ENCODE measurements at places on chromosomes 12 and 14. TPM values are rescaled to one million over a fixed set of nuclear protein-coding genes. Genes with fewer than 3 reads are reported as not detected.
A peak's percentile ranks its signal among the peaks of the same experiment; 100 is the strongest.

DPPA3 gene
- not detected for total RNA-seq

LGR5 gene
- 0.06 TPM for total RNA-seq

SLC2A14 gene
- total RNA-seq, result not detected

TFCP2 gene
- total RNA-seq, result 7.6 TPM

SERPINA10 gene
- not detected for total RNA-seq

DNA sequence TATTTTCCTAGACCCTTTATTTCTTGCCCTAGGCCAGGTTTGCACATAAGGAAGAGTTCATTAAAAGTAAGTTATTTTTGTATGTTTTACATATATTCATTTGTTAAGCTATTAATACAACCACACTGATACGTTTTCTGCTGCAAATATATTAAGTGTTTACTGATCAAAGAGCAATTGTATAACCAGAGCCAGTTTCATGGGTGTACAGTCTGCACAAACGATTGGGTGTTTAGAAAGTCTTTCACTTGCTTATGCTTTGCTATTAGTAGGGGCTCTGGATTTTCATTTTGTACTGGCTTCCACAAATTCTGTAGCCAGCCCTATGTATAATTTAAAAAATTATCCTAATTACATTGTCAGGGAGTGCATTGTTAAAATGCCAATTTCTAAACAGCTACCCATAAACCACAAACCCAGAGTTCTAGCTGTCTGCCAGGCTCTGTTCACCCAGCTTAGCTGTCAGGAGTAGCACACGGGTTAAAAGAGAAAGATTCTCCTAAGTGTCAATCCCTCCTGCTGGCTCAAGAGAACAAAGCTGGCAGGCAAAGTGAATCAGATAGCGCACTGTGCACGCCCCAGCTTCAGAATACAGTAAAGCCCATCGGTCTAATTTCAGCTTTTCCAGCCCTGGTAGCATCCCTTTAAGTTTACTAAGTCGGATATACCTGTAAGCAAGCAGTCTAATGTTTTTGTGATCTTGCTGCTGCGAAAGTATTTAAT, 151.0 kb upstream of the LMO3 start:
- no peak for DNase-seq

DNA sequence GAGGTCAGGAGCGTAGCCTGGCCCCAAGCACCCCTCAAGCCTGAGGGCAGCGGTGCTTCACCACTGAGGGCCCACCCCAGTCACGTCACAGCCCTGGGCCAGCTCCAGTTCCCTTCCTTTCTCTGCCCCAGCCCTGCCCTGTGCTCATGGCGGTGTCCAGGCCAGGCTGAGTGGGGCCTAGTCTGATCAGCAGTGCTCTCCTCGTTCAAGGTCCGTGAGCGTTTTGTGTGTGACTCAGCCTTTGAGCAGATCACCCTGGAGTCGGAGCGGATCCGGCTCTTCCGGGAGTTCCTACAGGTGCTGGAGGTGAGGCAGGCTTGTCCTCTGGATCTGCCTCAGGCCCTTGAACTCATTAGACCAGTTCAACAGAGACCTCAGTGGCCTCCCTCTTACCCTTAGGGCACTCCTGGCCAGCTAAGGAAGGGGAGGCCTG, 19.0 kb downstream of the PRPF40B start:
- DNase-seq, result no peak

DNA sequence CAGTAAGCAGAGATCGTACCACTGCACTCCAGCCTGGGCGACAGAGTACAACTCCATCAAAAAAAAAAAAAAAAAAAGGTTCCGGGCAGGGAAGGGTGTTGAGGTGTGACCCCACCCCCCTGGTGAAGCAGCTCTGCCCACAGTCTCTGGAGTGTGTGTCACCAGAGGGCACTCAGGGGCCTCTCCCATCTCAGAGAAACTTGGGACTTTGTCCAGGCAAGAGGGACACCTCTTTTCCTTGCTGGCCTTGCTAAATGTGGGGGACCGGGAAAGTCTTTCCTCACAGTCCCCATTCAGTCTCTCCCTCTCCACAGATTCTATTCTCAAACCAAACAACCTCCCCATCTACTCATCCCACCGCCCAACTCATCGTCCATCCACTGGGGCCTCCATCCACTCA, 43.6 kb downstream of the RFLNA start:
- DNase-seq, result no peak

DNA sequence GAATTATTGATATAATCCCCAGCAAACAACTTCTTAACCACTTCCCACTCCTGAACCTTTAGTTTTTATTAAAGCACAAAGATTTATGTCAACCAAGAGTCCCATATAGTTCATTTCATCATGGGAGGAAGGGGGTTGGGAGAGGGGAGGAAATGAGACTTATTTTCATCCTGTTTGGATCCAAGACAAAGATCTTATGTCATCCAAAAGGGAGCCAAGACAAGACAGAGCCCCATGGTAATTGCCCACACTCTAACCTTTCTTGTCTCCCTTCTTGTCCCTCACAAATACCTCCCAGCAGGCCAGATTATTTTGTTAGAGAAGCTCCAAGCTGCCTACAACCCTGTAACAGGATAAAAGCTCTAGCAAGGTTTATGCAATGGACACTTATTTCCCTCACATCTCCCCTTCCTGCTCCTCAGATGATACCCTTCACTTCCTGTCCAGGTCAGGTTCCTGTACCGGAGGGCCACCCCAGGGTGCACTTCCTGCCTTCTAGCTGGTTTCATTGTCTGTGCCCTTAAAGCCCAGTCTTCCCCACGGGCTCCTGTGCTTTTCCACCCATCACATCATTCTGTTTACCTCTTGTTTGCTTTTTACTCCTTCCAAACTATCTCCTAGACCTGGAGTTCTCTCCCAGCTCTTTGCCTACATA, 123.7 kb upstream of the MDM1 start:
- DNase-seq, result no peak

DNA sequence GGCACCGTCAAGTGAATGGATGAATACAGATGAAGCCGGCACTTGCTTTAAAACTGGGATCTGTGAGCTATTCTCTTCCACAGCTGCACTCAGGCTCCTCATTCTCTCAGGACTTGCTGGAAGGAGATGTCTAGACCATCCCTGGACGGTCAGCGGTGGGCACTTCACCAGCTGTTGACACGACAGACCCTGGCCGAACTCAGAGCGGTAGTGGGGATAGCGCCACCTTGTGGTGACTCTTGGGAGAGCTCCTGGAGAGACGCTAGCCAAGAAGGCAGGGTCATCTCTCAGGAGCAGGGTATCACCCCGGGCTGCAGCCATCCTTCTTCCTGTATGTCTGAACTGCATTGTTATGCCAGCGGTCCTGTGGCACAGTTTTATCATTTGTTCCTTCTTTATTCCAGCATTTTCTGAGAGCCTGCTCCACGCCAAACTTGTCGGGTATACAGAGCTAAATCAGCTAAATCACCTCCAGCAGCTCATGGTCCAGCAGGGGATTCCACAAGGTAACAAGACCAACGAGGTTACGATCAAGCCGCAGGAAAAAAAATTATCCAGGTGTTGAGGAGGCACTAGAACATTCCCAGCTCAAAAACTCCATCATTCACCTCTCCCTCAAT, 10.0 kb downstream of the WNT1 start:
- DNase-seq, result peak; percentile 40

DNA sequence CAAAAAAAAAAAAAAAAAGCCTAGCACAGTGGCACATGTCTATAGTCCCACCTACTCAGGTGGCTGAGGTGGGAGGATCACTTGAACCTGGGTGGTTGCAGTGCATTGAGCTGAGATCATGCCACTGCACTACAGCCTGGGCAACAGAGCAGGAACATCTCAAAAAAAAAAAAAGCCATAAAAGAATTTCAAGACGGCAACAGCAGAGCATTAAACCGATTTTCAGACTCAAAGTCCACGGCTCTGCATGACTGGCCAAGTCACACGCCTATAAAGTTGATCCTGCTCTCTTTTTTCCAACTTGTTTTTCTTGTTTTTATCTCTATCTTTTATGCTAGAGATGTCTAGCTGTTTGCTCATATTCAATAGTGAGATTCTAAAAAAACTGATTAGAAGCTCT, 45.3 kb downstream of the FBXO34 start:
- DNase-seq, result no peak

GRCh38 chr12:55631733-55632132, 5.0 kb upstream of the OR10P1 start:
- no peak for DNase-seq

DNA sequence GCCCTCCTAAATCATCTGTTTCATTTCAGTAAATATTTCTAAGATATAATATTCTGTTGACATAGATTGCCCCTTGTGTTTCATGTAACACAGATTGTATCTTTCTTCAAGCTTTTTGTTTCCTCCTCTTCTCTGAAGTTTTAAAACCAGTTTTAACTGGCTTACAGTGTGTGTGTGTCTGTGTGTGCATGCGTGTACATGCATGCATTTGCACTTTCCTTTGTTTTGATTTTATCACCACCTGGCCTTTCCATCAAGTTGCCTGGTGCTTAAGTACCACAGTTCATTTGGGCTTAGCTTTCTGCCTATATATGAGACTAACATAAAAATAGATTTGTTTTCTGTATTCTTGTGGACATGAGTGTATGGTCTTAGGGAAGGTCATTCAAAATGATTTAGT, 31.9 kb downstream of the ETNK1 start:
- DNase-seq, result peak; percentile 45

DNA sequence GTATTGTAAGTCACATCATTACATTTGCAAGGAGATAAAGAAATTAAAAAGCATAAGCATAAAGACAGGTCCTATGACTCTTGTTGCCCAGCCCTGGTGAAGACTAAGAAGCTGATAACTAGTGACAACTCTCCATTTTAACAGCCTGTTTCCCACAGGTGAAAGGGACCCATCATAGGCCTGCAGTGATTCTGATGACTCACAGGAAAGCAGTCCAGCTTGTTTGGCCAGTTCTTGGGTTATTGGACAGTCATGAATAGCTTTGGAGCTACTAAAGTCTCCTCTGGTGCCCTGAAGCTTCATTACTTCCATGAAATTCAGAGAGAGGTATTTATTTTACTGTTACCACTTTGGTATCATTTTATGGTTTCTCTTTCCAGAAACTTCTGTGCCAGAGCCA, 55.5 kb upstream of the DYRK2 start:
- peak; percentile 29 for DNase-seq

DNA sequence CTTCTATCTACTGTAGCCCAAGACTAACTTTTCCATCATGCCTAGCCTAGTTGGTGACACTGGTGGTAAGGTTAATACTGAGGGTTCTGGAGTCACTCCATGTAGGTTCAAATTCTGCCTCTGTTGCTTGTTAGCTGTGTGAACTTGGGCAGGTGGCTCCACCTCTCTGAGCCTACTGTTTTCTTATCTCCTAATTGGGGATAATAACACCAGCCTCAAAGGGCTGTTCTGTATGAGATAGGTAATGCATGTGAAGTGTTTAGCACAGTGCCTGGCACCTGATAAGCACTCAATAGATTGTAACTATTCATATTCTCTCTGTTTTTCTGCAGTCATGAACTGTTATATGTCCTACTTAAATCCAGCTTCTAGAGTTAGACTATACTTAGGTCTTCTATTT, 17.5 kb upstream of the SPPL3 start:
- DNase-seq, result no peak

DNA sequence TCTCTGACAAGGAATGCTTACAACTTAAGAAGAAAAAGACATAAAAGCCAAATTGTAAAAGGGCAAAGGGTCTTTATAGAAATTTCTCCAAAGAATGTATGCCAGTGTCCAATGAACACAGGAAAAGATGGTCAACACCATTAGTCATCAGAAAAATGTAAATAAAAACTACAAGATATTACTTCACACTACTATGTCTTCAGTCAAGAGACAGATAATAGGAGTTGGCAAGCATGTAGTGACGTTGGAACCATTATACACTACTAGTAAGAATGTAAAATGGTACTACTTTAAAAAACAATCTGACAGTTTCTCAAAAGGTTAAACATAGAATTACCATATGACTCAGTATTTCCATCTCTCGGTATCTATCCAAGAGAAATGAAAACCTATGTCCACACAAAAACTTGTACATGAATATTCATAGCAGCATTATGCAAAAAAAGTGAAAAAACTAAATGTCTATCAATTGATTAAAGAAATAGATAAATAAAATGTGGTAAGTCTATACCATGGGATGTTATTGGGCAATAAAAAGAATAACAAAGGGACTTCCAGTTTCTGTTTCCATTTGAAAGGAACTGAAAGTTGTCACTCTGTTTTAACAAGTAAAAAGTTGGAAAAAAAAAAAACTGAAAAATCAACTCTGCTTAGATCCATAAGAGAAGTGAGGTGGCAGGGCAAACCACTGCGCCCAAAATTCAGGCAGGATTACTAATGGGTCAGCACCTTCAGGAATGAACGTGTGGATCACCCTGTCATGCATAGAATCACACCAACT, 69.8 kb downstream of the ALG10B start:
- DNase-seq, result no peak

DNA sequence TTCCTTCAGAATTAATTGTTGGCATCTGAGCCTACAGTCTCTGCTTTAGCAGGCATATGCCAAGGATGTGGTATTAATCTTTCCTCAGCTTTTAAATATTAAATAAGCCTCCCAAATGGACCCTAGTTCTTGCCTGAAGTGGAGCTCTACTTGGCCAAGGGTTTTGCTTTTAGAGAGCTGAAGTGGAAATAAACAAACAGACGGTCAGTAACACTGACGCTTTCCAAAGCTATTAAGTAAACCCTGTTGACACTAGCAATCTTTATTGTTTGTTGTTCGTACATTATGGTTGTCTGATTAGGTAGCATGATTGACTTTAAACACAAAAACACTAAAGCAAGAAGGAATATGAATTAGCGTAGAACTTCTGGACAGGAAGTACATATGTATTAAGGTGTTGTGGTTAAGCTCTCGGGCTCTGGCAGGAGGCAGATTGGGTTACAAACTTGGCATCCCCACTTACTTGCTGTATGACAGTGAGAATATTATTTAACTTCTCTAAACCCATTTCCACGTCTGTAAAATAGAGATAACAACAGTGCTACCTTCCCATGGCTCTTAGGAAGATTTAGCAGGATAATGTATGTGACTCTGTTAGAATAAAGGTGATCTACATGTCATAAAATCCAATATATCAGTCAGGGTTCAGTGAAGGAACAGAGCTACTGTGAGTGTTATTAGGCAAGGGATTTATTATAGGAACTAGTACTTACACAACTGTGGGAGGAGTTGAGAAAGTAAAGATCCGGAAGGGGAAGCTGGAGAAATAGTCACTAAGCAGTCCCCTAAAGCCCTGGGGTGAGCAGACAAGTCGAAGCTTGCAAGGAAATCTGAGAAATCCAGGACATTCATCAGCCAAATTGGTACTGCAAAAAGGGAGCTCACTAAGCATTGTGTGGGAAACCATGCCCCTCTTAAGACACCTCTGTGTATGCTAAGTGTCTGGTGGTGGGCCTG, 92.2 kb upstream of the ATF7IP start:
- DNase-seq, result peak; percentile 22

DNA sequence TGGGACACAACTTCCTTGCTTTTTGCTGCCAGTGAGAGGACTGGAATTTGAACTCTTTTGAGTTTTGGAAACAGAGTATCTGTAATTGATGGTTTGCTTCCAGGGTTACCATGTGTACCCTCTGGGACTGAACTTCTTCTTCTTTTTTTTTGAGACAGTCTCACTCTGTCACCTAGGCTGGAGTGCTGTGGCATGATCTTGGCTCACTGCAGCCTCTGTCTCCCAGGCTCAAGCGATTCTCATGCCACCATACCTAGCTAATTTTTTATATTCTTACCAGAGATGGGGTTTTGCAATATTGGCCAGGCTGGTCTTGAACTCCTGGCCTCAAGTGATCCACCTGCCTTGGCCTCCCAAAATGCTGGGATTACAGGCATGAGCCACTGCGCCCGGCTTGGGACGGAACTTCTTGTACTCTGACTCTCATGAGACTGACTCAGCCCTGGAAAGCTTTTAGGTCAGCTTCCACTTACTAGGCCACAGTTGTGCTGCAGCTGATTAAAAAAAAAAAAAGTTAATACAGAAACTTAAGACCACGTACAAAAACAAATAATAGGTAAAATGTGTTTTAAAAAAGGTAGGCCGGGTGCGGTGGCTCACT, 15.8 kb downstream of the SEL1L start:
- DNase-seq, result peak; percentile 70

GRCh38 chr12:3261782-3262359, 184.7 kb downstream of the TSPAN9 start:
- DNase-seq, result no peak

All from LHCN-M2 (cell line).